ENCODE measurements at places on chromosomes 4 and X.

- DNase-seq = no peak
These were observed 141.1 kb downstream of the FBXW7 start for GRCh38 chr4:152394791-152395190.

DNA sequence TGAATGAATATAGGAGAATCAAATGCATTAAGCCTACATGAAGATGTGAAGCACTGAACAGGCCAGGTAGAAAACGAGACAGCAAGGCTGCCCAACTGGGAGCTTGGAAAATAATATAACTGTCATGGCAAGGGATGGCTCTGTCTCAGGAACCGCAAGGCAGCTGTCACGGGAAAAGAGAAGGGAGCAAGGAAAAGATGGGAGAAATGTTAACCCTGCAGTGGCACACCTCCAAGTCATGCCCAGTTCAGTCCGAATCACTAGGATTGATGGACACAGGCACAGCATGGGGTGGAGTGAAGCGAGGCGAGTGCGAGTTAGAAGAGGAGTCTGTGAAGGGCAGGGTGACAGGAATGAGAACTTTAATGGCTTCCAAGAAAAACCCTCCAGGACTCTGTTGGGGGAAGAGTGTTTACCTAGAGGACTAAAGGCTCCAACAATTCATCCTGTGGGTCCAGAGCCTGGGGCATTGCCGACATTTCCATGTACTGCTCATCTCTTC is 144.1 kb upstream of the ETNPPL start:
- no peak for DNase-seq

DNA sequence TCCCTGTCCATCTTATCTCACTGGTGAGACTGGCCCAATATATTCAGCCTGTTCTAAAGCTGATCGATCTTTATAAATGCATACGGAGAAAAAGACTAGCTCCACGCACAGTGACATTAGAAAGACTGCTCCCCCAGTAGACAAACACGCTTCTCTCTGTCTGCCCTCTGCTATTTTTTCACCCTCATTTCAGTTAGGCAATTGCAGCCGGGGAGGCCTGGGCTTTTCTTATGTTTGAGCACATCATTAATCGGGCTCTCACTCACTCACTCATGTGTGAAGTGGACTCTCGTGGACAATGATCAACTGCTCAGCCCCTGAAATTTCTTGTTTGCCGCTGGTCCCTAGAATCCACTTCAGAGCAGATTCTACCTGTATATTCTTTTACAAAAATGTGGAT is 824.7 kb upstream of the TENM3 start:
- DNase-seq = no peak

DNA sequence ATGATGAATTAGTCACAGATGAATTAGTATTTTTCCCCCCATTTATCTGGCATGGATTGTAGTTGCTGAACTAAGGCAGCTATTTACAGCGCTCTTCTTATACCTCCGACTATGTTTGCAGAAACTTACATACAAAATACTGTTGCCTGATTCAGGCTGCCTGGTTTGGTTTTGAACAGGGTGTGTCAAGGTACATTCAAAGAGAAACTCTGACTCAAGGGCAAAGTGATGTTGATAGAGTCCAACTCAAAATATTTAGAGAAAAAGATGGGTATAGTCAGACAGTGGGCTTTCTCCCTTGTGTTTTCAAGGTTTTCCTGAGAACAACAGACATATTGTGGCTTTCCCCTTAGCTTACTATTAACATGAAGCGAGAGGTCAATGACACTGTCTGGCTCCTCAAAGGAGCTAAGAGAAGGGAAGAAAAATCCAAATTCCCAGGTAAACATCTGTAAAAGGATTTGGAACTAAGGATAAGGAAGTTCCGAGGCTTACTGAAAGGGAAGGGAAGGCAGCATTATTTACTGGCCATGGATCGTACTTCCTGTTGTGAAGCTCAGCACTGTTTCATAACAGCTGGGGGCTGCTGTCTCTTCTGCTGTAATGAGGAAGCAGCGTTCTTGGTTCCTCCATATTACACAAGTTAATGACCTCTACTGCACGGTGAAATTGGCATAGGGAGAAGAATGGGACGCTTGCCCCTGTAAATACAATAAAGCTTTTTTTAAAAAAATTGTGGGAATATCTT is 30.9 kb downstream of the FAM9C start:
- DNase-seq = no peak

- DNase-seq = no peak
These were observed 16.3 kb downstream of the OFD1 start for GRCh38 chrX:13750812-13751211.

GRCh38 chr4:61919561-61919960 is 719.4 kb downstream of the ADGRL3 start:
- no peak for DNase-seq

DNA sequence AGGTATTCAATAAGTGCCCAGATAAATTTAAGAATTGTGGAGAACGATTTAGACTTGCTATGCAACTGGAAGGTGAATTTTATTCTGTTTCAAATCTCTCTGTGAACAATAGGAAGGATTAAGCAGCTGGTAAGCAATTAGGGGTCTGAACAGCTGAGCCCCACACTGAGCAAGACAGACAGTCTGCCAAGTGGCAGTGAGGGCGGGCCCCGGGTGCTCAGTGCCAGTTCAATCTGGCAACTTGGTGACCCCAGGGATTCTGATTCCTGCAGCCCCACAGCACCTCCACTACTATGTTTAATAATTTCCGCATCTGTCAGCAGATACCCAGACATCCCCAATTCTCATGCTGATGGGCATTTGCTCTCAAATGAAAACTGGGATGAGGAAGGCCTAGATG is 317.3 kb downstream of the PPP1R2C start:
- DNase-seq = no peak

GRCh38 chrX:14039344-14039743 is 9.7 kb upstream of the GEMIN8 start:
- DNase-seq = peak; percentile 36

DNA sequence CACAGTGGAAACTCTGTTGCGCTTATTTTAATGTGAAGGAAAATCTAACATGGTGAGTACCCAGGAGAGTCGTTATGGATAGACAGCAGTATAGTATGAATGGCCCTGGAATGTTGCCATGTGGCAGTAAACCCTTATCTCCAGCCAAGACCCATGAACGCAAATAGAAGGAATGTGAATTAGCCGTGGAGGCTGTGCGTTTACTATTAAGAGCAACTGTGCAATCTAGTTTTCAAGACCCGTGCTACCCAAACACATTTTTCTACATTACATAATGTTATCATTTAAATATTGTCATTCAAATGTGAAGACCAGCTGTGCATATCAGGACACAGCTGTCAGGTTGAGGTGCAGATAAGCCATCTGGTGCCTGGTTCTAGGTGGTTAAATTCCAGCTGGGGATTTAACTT is 13.3 kb upstream of the AGA start:
- no peak for DNase-seq

DNA sequence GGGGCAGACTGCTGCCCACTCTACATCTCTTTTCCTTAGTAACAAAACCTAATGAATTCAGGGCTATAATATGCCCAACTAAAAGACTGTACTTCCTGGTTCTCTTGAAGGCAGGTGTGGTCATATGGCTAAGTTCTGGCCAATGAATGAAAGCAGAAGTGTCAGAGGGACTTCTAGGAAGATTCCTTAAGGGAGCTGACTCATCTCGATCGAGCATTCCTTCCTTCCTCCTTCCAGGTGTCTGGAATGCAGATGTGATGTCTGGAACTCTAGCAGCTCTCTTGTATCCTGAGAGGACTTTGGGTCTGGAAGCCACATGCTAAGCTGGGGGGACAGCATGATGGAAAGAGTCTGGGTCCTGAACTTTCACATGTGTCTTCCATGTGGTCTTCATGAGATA is 116.2 kb upstream of the STX18 start:
- no peak for DNase-seq

DNA sequence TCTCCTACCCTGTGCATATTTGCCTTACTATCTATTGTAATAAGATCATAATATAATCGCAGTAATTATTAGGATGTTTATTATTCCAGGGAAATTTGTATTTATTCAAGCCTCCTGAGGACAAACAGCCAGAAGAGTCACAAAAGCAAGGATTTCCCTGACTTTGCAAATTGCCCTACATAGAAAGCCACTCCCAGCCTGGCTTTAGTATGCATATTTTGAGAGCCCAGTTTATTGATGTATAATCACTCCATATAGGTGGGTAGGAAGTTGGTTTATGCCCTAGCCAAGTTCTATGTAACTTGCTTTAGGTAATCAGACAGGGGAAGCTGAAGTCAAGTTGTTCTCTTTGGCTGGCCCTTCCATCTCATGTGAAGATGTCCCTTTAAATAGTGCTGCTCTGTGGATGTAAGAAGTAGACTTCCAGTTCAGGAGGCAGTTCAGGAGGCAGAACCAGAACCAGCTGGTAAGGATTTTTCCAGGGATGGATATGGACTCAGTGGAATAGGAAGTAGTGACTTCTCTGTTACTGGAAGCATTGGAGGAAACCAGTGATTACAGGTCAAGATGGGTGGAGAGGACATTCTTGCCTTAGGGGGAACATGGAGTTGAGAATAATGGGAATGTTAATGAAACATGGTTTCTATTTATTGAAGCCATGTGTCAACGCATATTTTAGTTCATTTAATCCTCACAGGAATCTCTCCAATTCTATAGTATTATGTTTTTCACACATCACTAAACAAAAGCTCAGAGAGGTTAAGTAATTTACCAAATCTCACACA is 70.5 kb upstream of the KIT start:
- DNase-seq = no peak

DNA sequence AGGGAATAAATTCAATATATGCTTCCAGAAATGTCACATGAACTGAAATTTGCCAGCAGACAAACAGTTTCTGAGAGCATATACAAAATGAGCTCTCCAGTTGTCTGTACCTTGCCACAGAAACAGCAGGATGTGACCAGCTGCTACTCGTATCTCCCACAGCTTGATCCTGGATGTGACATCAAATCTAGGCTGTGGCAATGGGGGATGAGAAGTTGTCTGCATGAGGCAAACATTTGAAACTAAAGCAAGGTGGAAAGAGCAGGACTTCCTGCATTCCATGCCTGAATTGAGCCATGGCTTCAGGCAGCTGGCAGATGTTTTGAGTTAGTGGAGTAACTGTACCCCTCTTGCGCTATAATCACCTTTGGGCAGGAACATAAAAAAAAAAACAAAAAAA is 1724.0 kb downstream of the RPA4 start:
- no peak for DNase-seq

DNA sequence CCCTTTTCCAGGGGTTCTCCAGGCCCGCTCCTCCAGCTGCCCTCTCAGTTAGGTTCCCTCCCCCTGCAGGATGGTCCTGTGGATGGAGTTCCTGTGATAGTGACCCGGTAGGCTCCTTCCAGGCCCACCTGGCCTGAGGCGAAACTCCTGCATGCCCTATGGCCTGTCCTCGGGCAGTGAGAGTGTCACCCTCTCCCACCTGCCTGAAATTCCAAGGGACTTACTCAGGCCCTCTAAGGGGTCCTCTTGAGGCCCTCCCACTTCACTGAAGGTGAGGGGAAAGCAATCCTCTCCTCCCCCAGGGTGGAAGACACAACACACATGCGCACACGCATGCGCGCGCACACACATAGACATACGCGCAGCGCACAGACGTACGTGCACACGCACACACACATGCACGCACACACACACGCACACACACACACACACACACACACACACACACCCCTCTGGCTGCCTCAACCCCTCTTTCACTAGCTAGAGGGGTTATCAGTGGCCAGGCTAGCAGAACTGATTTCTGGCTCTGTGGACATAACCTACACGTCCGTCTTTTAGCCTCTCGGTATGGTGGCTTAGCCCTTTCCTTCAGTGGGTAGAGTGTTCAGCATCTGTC is 215.9 kb downstream of the CBR4 start:
- no peak for DNase-seq

GRCh38 chrX:69019073-69019890 is 146.0 kb downstream of the PJA1 start:
- DNase-seq = no peak

DNA sequence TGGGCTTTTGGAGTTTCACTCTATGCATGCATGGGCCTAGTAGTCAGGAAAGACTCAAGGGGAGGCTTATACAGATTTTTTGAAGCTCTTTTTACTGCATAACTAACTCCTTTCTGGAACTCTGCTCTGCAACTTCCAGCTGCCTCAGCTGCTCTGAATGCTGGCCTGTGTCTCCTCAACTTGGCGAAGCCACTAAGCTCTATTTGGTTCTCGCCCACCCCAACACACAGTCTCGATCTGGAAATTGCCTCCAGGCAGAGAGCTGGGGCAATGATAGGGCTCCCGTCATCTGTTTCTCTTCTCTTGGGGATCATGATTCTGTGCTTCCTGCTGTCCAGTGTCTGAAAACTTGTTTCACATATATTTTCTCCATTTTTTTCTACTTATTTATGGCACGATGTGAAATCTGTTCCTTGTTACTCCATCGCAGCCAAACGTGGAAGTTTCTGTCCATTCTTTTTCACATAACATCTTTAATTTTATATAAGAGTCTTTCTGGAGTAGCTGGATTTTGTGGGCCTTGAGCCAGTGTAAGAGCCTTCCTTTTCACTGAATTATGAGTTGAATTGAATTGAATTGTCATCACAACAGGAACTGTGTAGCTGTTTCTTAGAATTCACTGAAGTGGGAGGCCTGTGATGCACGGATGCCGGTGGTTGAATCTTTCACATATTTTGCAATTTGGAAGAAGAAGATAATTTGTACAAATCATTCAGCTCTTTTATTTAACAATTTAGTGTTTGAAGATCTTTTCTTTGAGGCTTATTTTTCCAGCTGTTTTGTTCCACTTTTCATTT is 9.0 kb downstream of the ZNF275 start:
- no peak for DNase-seq

DNA sequence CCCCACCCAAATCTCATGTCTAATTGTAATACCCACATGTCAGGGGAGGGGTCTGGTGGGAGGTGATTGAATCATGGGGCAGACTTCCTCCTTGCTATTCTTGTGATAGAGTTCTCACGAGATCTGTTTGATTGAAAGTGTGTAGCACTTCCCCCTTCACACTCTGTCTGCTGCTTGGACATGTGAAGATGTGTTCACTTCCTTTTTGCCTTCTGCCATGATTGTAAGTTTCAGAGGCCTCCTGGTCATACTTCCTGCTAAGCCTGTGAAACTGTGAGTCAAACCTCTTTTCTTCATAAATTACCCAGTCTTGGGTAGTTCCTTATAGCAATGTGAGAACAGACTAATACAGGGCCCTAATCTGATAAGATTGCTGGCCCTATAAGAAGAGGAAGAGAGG is 1514.8 kb downstream of the RPA4 start:
- DNase-seq = no peak

DNA sequence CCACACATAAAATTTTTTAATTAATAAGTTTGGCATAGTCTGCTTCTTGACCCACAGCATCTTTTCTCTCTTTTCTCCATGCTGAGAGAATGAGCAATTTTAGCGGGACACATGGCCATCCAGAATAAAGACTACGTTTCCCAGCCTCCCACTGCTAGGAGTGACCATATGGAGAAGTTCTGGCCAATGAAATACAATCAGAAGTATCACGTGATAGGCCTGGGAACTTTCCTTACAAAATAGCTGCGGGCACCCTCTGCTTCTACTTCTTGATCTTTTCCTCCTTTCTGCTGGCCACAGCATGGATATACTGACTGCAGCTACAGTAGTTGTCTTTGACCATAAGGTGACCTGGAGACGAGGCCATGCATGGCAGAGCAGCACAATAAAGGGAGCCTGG is 348.0 kb downstream of the BCOR start:
- DNase-seq = no peak

Data from stimulated activated CD4-positive, alpha-beta T cell treated with anti-CD3 and anti-CD28 coated beads, Interleukin-4, amount 100 ng/mL, for 4 hours (primary cell).